Karpas-422 (cell line): ENCODE measurements at places on chromosomes 16 and 17. TPM values are rescaled to one million over a fixed set of nuclear protein-coding genes. Genes with fewer than 3 reads are reported as not detected.

DNA sequence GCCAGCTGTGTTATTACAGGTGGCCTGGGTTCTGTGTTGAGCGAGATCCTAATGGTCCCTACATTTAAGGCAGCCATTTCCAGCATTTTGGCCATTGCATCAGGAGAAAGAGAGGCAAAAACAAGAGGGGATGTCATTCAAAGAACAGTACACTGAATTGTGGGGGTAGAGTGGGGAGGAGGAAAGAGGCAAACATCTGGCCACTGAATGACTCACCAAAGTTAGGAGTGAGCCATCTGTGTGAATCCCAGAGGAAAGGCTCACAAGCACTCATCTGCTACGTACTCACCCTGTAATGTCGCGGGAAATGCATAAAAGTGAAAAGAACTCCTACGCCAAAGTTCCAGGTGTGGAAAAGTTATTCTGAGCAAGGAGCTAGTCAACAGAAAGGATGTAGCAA, 16.7 kb downstream of the KRABD2 start:
- no peak overlapping the region for H3K4me3 ChIP-seq
- no peaks in the 10 kb centered on the region for H3K36me3 ChIP-seq
- H3K27me3 ChIP-seq: no peaks in the 10 kb centered on the region
- no peak for DNase-seq
- H3K27ac ChIP-seq: no peak overlapping the region

DNA sequence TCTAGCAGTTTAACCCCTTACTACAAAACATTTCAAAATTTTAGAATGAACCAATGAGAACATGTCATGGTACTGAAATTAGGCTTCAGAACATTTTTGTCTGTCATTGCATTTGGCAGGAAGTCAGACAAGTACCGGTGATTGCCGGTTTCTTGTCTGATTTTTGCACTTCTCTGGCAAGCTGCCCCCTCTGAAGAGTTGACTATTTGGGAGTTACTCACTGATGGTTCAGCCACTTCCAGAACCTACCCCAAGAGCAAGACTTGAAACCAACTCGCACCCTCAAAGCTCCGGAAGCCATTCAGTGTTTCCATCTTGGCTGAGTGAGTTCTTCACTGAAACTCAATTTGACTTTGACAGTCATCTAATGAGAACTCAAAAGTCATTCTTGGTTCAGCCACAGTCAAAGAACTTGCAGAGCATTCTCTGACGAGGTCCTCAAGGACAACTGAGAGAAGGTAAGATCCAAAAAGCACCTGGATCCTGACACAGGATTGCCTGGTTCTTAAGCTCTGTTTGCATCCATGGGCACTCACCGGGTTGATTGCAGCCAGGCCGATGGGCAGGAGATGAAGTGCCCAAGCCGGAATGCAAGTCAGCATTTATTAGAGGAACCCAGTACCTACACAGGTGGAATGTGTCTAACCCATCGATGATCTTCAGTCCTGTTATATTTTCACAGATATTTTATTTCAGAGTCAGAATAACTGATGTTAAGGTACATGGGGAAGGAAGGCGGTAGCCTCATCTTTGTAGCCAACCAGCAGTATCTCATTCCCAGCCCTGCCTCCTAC, 93.6 kb downstream of the USP22 start:
- no peak for DNase-seq
- no peaks in the 10 kb centered on the region for H3K4me1 ChIP-seq
- H3K27ac ChIP-seq: no peak overlapping the region
- no peak overlapping the region for H3K4me3 ChIP-seq
- H3K36me3 ChIP-seq: no peaks in the 10 kb centered on the region

KRT36 gene
- not detected in 2 replicates for total RNA-seq

TMED6 gene
- total RNA-seq: 1.8 TPM in 1 of 2 replicates, not detected in the other

DNA sequence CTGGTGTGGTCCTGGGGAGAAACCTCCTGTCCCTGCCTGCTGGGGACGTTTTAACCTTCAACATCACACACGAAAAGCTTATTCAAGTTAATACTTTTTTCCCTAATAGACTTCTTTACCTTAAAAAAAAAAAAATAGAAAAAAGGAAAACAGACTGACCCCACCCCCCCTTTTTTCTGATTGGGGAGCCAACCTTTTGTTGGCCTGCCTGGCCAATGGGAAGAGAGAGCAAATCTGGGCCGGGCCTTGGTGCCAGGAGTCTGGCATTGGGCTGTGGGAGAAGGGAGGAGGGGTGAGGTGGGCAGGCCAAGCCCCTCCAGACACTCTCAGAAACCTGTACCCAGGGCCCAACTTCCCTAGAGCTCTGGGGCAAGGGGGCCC, 3.0 kb downstream of the CBX8 start:
- H3K27me3 ChIP-seq: no peaks in the 10 kb centered on the region
- peaks cover 12% of the 10 kb centered on the region; the same call in 1 of the 2 replicates for H3K36me3 ChIP-seq
- no peak overlapping the region for H3K4me3 ChIP-seq
- H3K27ac ChIP-seq: no peak overlapping the region
- peaks cover 20% of the 10 kb centered on the region for H3K4me1 ChIP-seq

RNF227 gene
- total RNA-seq: 2.1 and 3.5 TPM in 2 replicates

DPEP2 gene
- total RNA-seq: not detected in 2 replicates

GRCh38 chr17:55641676-55642081, 81.0 kb downstream of the TMEM100 start:
- no peak overlapping the region for H3K4me3 ChIP-seq
- no peaks in the 10 kb centered on the region for H3K27me3 ChIP-seq
- peak; percentile 87 for DNase-seq
